ENCODE measurements at places on chromosomes 4 and X.

GRCh38 chr4:65337371-65337770, 332.9 kb downstream of the EPHA5 start:
- DNase-seq = no peak

DNA sequence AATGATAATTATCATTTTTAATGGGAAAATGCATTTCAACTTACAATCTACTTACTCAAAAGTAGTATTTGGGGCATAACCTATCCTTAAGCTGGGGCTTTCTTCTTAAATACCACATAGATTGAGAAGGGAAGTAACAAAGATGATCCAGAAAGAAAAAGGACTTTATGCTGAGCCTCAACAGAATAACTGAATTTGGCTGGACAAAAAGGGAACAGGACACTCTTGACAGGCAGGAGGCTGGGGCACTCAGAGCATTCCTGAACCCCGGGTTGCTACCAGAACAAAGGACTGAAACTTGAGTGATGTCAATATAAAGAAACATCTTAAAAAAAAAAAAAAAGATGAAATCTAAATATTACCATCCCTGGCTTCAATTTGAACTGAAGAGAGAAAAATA, 23.9 kb downstream of the RELL1 start:
- no peak for DNase-seq

- DNase-seq = no peak
Measured at GRCh38 chrX:119442286-119442685, 26.0 kb upstream of the SLC25A5 start.

GRCh38 chr4:164571593-164572390, 182.1 kb upstream of the SMIM31 start:
- no peak for DNase-seq

GRCh38 chrX:9110808-9111207, 76.9 kb upstream of the FAM9B start:
- no peak for DNase-seq
